AG04449 (cell line): ENCODE measurements at places on chromosomes 7 and 10.

GRCh38 chr7:32481921-32482320, 8.3 kb downstream of the LSM5 start:
- no peak for DNase-seq

- no peak for DNase-seq
Observed at GRCh38 chr10:127024685-127025435, 119.6 kb downstream of the DOCK1 start.

DNA sequence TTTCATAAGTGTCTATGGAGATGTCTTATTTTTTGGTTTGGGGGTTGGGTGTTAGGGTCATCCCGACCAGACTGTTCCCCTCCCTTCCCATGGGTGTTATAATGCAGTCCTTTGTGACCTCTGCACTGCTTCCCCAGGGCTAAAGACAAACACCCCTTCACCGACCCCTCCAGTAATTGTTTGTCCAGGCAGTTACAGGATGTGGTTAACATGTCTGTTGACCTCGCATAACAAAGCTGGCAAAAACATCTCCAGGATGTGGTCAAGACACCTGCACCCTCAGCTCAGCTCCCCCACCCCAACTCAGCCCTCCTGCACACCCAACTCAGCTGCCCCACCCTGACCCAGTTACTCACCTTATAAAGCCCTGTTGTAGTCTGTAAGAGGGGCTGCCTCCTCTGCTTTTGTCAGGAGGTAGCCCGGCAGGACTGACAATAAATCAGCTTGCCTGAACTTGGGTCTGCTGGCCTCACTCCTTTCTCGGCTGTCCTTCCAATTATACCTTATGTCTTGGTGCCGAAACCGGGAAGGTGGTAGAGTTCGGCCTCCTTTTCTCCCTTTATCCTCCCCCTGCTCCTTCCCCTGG, 102.2 kb downstream of the ZNF92 start:
- no peak for DNase-seq

DNA sequence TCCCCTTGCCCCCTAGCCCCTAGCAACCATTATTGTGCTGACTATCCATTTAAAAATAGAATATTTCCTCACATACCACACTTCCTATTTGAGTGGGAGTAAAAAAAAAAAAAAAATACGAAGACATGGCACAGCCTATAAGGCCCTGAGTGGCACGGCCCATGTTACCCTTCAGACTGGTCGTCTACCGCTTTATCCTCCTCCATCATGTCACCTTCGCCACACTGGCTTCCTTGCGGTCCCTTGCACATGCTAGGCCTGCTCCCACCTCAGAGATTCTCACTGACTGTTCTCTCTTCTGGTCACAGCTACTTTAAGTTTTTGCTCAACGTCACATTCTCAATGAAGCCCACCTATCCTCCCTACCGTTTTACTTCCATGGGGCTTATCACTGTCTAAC, 130.3 kb downstream of the ATE1 start:
- DNase-seq = no peak

- DNase-seq = no peak
Observed at GRCh38 chr7:99365318-99366141, 9.0 kb upstream of the ARPC1B start.

- peak; percentile 53 for DNase-seq
Observed at GRCh38 chr7:19215412-19215811, 70.2 kb upstream of the FERD3L start.

- DNase-seq = no peak
Observed at GRCh38 chr7:115449689-115450088, 527.8 kb downstream of the MDFIC start.
